ENCODE measurements at places on chromosomes 5 and 9. TPM values are rescaled to one million over a fixed set of nuclear protein-coding genes. Genes with fewer than 3 reads are reported as not detected.

DNA sequence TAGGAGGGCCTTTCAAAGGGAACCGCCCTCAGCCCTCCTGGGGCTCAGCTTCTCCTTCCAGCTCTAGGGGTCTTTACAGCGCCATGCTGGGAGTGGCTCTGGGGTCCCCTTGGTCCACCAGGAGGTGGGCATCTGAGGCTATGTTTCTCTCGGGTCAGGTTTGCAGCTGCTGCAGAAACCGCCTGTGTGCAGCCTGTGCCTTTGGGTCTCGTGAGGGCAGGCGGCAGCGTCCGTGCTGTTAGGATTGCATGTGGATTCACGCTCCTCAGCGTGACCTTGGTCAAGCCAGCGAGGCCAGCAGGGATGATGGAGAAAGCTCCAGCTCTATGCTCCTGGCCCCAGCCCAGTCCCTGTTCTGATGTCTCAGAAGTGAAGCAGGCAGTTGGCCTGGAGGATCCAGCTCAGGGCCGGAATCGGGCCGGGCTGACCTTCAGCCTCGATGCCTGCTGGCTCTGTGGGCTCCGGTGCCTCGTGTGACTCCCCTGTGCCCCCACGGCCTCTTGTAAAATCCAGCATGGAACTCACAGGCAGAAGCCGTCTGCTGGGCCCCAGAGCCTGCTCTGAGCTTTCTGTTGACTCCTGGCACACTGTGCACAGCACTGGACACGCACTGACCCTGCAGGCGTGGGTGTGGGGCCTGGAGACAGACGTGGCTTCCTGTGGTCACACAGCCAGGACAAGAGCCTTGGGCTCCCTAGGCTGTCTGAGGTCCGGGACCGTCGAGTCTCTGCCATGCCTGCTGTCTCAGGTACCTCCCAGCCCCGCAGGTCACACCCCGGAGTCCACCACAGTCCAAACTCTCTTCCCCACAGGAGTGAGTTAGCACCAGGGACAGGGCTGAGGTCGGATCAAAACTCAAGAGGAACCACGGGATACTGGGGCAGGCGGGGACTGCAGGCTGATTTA, 54.3 kb downstream of the TRIP13 start:
- DNase-seq: no peak

- DNase-seq: no peak
Observed at GRCh38 chr9:87894998-87895625, 12.4 kb downstream of the SPATA31E1 start.

DNA sequence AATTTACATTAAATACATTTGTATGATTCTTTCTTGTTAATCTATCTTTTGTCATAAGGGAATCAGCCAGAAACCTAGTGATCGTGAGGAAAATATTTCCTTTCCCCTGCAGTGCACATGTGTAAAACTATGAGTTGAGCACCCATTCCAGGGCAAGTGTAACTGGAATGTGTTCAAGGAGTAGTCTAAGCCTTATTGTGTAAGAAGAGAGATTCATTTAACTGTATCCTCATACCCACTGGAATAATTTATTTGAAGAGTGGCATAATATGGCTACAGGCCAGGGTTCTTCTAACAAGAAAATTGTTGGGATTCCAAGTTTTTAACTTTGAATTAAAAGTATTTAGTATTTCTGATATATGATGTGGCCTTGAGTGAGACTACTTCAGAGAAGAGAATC, 1692.7 kb downstream of the EFNA5 start:
- no peak for DNase-seq

The PCDHA12 gene
- polyA plus RNA-seq: 0.24 TPM

The ABCA1 gene
- 10.8 TPM for polyA plus RNA-seq

DNA sequence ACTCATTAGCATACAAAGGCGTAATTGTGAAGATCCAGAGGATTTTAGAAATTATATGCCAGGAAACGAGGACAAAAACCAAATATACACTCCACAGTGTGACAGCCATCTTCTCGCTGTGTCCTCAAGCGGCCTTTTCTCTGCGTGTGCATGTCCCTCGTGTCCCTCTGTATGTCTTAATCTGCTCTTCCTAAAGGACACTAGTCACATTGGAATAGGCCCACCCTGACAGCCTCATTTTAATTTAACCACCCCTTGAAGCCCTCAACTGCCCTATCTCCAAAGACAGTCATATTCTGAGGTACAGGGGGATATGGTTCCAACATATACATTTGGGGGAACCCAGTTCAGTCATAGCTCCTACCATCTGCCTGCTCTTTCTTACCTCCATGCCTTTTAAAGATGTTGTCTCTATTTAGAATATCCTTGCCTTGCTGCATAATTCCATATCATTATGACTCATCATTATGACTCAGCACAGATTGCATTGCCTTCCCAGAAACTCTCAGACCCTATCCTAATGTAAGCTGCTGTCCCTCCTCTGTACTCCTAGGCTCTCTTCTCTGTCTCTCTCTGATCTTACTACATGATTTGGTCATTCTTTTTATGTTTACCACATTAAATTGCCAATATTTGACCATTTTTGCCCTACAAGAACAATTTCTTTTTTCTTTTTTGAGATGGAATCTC, 210.9 kb downstream of the AOPEP start:
- DNase-seq: no peak

DNA sequence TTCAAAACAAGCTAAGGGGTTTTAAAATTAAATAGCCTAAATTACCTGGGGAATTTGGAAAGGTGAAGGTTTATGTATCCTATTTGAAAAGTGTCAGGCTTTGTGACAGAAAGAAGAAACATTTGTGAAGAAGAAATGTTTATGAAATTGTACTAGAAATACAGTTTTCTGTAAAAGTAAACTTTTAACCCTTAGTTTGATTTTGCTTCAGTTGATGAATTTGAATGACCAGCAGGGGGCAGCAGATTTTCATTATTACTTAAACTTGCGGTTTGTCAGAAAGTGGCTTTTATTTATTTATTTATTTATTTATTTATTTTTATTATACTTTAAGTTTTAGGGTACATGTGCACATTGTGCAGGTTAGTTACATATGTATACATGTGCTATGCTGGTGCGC, 58.1 kb downstream of the NNT start:
- peak; percentile 19 for DNase-seq

DNA sequence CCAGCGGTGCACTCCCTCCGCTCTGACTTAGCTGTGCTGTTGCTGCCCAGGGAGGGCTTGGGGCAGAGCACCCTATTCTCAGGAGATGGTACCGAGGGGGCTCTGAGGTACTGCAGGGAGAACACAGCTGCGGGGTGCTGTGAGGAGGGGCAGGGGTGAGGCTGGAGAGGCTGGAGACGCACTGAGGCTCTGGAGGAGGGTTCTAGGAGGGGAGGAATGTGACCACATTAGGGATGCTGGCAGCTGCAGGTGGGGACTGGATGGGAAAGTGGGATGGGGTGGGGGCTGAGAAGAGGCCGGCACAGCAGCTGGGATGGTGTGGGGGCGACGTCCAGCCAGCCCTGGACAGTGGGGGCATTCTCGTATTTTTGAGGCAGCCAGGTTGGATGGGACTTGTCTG, 20.9 kb downstream of the NCS1 start:
- DNase-seq: no peak

The GLDC gene
- polyA plus RNA-seq: 19.3 TPM

GRCh38 chr9:91273853-91274552, 87.7 kb downstream of the AUH start:
- no peak for DNase-seq

DNA sequence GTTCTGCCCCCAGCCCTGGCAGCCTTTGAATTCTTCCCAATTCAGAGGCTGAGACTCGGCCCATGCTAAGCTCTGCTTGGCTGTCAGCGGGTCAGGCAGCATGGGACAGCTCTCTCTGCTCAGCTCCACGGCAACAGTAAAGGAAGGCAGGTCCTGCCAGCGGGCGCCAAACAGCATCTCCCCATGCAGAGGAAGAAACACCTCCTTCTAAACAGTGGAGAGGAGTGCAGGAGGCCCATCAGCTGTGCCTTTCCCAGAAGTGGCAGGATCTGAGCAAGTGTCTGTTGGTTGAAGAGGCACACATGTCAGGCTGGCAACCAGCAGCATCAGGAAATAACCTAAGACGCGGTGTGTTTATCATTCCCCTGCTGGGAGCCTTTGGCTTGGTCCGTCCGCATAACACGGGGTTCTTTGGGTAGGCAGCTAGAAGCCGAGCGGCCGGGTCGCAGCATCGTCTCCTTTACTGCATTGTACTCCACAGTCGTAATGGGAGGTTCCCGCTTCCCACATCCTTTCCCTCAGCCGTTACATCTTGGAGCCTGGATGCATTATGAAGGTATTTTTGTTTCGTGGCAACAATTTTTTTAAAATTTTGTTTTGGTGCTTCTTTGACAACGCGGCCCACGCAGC, 42.7 kb upstream of the NCS1 start:
- no peak for DNase-seq

The RLN2 gene
- 2.5 TPM for polyA plus RNA-seq

The C5orf46 gene
- polyA plus RNA-seq: not detected

- no peak for DNase-seq
Observed at GRCh38 chr9:38641985-38642864, 21.8 kb upstream of the ANKRD18A start.

The ZFP2 gene
- polyA plus RNA-seq: 6.6 TPM

DNA sequence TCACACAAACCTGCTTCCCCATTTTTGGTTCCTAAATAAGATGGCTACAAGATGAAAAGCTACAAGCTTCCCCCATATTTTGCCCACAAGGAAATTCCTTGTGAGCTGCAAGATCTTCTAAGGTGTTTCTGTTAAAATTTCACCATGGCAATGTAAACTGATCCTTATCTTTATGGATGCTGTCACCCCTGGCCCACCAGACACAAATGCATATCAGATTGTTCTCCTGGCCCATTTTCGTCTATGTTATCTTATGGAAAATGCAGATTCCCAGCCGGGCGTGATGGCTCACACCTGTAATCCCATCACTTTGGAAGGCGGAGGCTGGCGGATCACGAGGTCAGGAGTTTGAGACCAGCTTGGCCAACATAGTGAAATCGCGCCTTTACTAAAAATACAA, 65.1 kb upstream of the IL6ST start:
- DNase-seq: no peak

The PPP2R2B gene
- 14.7 TPM for polyA plus RNA-seq

- no peak for DNase-seq
Observed at GRCh38 chr9:127905004-127905728, 5.8 kb upstream of the ST6GALNAC6 start.

GRCh38 chr5:90983148-90983547, 400.0 kb downstream of the ARRDC3 start:
- no peak for DNase-seq

DNA sequence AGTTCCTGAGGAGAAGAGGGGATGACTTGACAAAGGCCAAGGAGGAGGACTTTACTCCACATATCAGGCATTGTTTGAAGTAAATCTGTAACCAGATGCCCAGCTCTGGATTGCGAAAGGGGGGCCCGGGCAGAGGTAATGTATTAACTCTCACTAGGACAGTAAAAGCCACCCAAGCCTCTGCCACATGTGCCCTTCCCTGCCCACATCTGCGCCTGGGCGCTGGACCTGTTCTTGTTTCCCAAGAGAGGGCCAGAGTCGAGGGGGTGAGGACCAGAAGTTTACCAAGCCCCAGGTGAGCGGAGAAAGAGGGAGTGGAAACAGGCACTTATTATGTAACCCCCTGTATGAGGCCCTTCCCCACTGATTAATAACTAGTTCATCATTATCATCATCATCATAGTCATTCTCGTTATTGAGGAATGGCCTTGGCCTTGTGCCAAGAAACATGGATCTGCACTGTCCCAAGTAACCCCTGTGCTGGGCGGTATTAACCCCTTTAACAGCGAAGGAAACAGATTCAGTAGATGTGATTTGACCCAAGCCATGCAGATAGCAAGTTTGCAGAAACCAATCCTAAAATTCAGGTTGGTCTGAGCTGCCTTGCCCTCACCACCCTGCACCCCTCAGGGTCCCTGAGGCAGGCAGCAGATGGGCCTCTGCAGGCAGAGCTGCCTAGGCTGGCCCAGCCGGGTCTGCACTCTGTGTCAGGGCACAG, at the start of gene SLC23A1:
Gene SLC23A1 (minus strand): TSS at position 23 of the 718 bp plus-strand sequence. CDS start 44 bp downstream, outside the sequence.
- no peak for DNase-seq

DNA sequence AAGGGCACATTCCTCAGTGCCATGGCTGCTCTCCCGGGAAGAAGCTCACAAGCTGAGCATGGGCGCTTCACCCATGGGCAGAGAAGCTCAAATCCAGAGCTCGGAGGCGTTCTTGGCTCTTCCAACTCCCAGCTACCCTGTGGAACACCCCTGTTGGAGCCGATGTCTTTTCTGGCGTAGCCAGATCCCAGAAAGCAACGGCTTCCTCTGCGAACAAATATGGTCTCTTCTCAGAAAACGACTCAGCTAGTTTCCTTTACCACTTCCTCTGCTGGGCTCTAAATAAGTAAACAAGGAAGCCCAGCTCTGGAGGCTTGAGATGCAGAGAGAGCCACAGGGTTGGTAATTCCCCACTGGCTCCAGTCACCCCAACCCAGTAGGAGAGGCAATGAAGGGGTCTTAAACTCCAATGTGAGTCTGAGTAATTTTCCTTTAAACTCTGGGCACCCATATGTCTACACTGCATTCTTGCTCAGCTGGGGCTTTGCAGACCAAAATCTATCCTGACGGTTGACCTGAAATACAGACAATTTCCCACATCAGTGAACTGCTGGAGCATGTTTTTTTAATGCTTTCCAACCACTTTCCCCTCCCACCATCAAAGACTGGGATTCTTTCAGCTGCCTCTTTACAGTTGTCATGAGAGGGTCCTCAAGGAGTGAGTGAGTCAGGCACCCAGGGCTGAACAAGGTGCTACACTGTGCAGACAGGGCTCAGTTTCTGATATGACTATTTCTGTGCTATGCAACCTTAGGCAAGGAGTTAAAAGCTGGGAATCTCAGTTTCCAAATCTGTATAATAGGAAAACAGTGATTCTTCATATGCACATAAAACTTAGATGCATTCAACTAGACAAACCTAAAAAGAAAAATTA, at the start of gene LCP2:
Gene LCP2 (minus strand): TSS at position 189 of the 874 bp plus-strand sequence. CDS start 166 bp downstream, at position 23.
- DNase-seq: no peak

DNA sequence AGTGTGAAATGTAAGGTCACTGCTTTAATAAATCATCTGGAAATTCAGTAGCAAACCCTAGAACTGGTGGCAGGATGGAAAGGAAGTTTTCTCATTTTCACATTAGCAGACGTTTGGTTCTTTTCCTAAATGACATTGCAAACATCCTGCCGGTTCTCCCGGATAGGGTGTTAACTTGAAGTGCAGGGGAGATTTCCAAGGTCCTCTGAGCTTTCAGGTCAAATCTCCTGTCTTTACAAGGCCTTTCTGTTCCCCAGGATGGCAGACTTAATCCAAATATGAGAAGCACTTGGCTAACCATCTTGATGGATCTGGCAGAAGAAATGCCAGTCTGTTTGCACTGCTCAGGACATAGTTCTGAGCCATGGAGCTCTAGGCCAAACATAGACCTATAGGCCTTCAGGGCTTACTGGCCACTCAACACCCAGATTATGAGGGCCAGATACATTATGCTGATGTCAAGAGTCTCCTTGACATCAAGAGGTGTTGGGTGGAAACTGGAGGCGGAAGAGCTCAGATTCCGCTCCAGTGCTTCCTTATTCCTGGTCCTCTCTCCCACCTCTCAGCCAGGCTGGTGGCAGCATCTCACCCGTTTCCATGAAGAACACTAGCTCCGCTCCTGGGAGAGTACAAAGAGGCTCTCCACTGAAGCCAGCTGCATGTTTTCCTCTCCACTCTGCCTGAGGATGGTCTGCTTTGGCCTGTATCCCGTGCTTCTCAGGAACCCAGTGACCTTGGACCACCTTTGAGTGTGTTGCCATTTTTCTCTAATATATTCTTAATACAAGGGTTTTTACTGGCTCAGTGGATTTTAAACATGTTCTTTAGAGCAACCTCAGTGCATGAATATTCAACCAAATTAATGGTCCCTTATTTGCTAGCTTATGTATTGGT, 61.0 kb downstream of the RALGPS1 start:
- no peak for DNase-seq

All from right renal pelvis (tissue), 4 donors.